ENCODE measurements at places on chromosomes 5 and 9.

GRCh38 chr5:39176759-39177630 is 42.4 kb downstream of the FYB1 start:
- DNase-seq, result no peak

GRCh38 chr5:17330386-17330785 is 113.0 kb downstream of the BASP1 start:
- no peak for DNase-seq

DNA sequence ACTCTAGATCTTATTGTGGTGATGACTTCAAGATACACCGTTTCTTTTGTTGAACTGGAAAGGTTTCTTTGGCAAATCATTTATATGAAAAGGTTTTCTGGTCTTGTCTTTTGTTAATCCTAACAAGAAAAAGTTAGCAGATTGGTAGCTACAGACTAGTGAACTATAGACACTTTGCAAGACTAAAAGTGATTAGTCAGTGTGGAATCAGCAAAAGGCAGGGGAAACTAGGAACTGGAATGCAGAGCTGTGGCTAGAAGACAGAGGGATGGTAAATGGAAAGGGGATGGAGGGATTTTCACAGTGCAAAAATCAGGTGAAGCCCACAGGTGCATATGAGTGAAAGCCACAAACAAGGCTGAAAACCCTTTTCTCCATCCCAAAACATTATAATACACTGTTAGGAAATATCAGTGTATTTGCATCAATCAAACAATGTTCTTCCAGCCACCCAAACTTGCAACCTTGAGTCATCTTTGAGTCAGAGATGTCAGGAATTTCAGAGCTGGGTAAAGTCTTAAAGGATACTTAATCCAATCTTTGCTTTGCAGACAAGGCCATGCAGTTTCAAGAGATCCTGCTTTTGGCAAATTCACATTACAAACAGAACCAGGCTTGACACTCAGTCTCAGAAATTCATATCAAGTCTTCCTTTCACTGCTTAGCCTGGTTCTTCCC is 52.7 kb downstream of the PLK2 start:
- no peak for DNase-seq

GRCh38 chr5:77629509-77630113 is 8.9 kb downstream of the OTP start:
- no peak for DNase-seq

Measured in brain pericyte (primary cell).